ENCODE measurements at places on chromosomes 4 and X. TPM values are rescaled to one million over a fixed set of nuclear protein-coding genes. Genes with fewer than 3 reads are reported as not detected.

DNA sequence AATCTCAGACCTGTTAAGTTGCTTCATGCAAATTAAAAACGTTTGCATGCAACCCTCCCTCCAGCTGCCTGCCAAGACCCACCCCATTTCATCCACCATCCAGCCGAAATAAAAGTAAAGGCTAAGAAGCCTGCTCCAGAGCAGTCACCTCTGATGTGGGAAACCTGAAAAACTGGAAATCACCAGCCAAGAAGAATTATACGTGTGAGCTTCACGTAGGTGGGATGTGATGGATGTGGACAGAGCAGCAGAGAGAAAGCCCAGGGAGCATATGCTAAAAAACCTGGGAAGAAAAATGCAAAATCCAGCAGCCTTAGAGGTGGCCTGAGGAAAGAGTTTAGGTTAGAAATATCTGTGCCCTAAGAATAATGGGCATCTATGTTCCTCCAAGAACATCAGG, 160.6 kb upstream of the STS start:
- no peak overlapping the region for H3K27ac ChIP-seq
- H3K4me3 ChIP-seq: no peak overlapping the region
- H3K36me3 ChIP-seq: no peaks in the 10 kb centered on the region
- H3K4me1 ChIP-seq: no peaks in the 10 kb centered on the region
- H3K27me3 ChIP-seq: no peaks in the 10 kb centered on the region

DNA sequence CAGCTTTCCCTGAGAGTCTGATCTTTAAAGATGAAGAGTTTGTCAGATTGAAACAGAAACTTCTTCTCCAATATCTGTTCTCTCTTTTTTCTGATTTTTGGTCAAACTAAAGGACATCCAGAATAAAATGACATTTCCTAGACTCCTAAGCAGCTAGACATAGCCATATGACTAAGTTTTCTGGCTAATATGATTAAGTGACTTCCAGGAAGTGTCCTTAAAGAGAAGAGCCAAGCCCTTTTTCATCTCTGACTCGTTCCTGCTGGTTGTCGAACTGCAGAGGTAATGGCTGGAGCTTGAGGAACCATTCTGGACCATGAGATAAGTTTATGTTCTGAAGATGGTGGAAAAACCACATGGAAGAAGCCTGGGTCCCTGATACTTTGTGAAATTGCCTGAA, 546.0 kb downstream of the BCOR start:
- no peaks in the 10 kb centered on the region for H3K4me1 ChIP-seq
- no peak for DNase-seq
- H3K4me3 ChIP-seq: no peak overlapping the region
- no peaks in the 10 kb centered on the region for H3K36me3 ChIP-seq
- no peaks in the 10 kb centered on the region for H3K27me3 ChIP-seq

DNA sequence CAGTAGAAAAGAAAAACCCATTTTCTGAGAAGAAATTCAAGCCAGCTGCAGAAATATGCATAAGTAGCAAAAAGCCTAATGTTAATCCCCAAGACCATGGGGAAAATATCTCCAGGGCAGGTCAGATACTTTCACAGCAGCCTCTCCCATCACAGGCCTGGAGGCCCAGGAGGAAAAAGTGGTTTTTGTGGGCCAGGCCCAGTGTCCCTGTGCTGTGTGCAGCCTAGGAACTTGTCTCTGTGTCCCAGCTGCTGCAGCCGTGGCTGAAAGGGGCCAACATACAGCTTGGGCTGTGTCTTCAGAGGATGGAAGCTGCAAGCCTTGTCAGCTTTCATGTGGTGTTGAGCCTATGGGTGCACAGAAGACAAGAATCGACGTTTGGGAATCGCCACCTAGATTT, 581.0 kb downstream of the C4orf33 start:
- no peak overlapping the region for H3K27ac ChIP-seq
- no peak overlapping the region for H3K4me3 ChIP-seq
- H3K36me3 ChIP-seq: no peaks in the 10 kb centered on the region
- H3K4me1 ChIP-seq: no peaks in the 10 kb centered on the region
- no peaks in the 10 kb centered on the region for H3K27me3 ChIP-seq

GRCh38 chr4:145176641-145177432, 3.6 kb downstream of the OTUD4 start:
- H3K36me3 ChIP-seq: peaks cover 16% of the 10 kb centered on the region
- DNase-seq: no peak
- peaks cover 48% of the 10 kb centered on the region for H3K4me1 ChIP-seq
- H3K4me3 ChIP-seq: peak overlapping the region; percentile 59
- H3K27ac ChIP-seq: peak overlapping the region; percentile 97

DNA sequence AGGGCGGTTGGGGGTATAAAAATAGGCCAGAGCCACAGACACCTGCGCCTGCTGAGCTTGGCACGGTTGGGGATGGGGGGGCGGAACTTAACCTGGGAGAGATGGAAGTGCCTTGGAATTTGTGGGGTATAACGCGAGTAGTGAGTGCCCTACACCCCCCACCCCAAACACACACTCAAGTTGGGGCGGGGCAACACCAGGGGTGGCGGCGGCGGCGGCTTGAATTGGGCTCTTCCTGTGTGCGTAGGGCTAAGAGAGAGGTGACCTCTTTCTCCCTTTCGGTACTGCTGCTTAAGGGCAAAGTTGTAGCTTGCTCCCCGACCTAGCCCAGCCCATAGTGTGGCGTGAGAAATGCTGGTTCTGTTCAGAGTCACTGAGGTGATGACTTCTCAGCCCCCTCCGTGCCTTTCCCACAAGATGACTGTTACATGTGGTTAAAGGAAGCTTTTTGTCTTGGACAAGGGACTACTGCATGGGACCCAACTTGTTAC, 839 bp downstream of the STK26 start:
- peaks cover 5% of the 10 kb centered on the region for H3K4me1 ChIP-seq
- H3K27me3 ChIP-seq: no peaks in the 10 kb centered on the region
- peak overlapping the region; percentile 84 for H3K27ac ChIP-seq
- peak overlapping the region; percentile 64 for H3K4me3 ChIP-seq

GRCh38 chr4:156710365-156711192, 261.0 kb downstream of the PDGFC start:
- H3K36me3 ChIP-seq: no peaks in the 10 kb centered on the region
- no peak for DNase-seq
- no peaks in the 10 kb centered on the region for H3K4me1 ChIP-seq
- no peaks in the 10 kb centered on the region for H3K27me3 ChIP-seq
- H3K4me3 ChIP-seq: no peak overlapping the region

LRP2BP gene
- 1.5 TPM for total RNA-seq

DIPK2B gene
- total RNA-seq: 14.4 TPM

NWD2 gene
- total RNA-seq: not detected

ZFP42 gene
- not detected for total RNA-seq

Measured in lower lobe of right lung (tissue), 2 donors.